Mesothelial cell of epicardium (in vitro differentiated cells): ENCODE measurements at places on chromosomes 12 and 14.

DNA sequence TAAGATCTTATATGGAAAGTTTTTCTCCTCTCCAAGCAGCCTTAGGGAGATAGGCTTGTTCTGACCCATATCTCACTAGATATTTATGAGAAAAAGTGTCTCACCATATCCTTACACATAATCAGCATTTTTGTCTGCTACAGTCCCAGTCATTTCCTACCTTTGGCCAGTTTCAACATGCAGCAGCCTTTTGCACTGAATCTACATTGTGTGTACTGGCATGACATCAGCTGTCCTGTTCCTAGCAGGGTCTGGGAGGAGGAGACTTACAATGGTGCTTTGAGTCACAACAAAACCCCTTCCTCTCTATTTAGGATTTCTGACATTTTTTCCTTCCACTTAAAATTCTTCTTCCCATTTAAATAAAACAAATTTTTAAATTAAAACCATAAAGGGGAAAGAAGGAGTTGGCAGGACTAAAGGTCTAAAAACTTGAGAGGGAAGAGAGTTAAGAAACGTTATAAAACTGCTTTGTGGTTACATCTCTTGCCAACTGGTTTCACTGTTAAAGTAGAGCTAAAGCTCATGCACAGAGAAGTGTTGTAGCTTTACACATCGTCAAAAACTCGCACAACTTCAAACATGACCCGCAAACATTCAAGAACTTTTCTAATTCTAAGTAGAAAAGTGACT is 53.3 kb upstream of the CERS5 start:
- no peak for DNase-seq

- no peak for DNase-seq
These were observed 96.1 kb downstream of the DAD1 start for GRCh38 chr14:22492622-22493542.

- DNase-seq = no peak
These were observed 93.9 kb downstream of the DNAI7 start for GRCh38 chr12:25101092-25101445.

DNA sequence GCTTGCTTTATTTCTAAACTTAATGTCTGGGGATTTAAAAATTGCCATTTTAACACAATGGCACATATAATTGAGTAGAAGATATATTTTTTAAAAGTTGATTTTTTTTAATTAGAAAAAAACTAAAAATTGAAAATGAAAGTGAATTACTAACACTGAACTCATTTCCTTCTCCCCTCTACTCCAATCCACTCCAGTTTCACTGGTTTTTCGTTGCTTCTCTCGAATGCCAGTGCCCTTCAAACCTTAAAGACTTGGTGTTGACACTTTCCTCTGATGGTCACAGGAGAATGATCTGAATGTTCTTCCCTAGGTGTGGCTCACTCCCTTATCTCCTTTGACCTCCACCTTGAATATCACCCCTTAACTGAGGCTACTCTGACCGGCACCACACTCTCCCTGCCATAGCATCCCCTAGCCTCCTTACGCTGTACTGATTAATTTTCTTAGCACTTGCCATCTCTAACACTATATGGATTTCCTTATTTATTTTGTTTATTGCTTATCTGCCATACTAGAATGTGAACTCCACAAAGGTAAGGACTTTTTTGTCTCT is 107.1 kb downstream of the LIN7A start:
- no peak for DNase-seq

GRCh38 chr12:27164330-27165040 is 79.6 kb upstream of the STK38L start:
- DNase-seq = no peak
